RPMI7951 (cell line): ENCODE measurements at places on chromosomes 6 and 20. TPM values are rescaled to one million over a fixed set of nuclear protein-coding genes. Genes with fewer than 3 reads are reported as not detected.

Gene LHFPL5
- not detected in 2 replicates for total RNA-seq

DNA sequence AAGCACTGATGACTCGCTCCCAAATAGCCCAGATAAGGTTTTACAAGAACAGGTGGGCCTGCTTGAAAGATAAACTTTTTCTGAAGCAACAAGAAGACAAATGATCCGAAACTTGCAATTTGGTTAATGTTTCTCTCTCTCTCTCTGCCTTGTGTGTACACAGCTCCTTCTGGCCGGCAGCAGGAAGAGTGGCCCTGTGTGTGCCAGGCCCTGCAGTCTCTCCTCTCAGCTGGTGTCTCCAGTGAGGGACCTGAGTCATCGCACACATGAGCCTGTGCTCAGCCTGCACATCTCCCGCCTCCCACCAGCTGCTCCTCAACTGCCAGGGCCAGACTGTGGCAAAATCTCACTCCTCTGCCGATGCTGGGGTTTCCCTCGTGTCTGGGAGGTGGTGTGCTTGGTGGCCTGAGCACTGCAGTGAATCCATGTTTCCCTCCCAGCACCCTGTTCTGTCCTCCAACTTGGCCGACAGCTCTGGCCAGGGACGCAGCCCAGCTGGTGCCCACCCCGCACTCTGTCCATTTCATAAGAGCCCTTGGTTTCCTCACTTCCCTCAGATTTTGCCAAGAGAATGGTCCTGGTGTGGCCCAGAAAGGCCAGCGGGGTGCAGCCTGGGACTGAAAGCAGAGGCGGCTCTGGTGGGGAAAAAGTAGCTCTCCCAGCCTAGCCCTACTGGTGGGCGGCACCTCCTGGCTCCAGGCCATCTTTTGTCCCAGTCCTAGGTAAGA lies 49.4 kb downstream of the ERMARD start:
- DNase-seq, result peak; percentile 82

DNA sequence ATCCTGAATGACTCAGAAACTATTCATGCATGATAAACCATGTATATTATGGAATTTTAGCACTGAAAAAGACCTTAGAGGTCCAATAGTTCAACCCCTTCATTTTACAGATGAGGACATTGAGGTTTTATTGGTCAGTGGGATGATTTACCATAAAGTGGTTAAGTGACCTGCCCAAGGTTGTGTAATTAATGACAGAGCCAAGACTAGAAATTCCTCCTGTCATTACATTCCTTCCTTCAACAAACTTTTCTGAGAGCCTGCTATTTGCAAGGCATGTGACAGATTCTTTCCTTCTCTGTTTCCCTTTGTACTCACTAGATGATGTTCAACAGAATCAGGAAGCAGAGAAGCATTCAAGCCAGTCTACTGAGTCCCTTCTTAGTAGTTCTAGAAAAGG lies 170.7 kb upstream of the KCNK16 start:
- DNase-seq, result peak; percentile 88

DNA sequence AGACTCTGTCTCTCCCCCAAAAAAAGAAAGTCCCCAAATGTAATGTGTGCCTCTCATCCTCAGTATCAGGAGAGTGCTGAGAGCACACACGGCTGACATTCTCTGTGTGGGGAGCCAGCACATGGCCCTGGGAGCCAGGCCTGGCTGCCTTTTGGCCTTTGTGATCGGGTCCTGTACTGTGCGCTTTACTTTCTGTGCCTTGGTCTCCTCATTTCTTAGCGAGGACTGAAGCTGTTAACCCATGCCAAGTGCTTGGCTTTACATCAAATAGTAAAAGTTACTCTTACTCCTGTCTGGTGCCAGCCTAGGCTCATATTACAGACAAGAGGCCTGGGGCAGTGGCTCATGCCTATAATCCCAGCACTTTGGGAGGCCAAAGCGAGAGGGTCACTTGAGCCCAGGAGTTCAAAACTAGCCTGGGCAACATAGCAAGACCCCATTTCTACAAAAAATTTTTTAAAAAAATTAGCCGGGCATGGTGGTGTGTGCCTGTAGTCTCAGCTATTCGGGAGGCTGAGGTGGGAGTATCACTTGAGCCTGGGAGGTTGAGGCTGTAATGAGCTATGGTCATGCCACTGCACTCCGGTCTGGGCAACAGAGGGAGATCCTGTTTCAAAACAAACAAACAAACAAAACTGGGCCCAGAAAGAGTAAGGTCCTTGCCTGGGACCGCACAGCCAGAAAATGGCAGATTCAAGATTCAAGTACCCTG lies 50.3 kb downstream of the SNAI1 start:
- DNase-seq, result no peak

Gene CABLES2
- total RNA-seq, result 4.7 and 7.0 TPM in 2 replicates

DNA sequence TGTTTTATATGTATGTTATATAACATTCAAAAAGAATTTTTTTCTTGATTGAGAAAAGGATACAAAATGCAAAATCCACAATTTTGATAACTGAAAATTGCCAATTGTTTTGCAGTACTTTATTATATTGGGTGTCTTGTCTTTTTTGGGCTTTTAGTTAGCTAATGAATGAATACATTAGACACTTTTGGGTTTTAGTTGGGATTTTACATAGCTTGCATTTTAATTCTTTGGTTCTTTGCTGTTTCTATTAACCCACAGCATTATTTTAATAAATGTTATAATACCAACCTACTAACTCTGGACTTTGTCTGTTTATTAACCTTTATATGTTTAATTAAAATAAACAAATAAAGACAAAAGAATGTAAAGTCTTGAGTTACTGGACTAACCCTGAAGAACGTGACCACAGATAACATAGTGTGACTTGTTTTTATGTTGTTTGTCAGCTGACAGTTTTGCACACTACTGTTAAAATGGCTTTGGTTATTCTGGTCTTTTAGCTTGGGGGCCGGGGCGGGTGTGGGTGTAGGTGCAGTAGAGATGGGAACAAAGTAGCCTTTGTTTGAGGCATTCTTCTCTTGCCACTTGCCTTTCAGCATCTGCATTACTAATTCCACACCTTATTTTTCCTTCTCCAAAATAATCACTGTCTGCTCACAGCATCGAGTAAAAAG lies 159.1 kb downstream of the QKI start:
- no peak for DNase-seq

- DNase-seq, result no peak
These were observed 23.7 kb downstream of the PLA2G7 start for GRCh38 chr6:46711491-46711890.
